ENCODE measurements at places on chromosomes 5 and 9.

- DNase-seq, result no peak
These were observed 85.0 kb downstream of the GALNT10 start for GRCh38 chr5:154275566-154275965.

- no peak for DNase-seq
These were observed 65.3 kb downstream of the CSNK1A1 start for GRCh38 chr5:149485655-149486615.

DNA sequence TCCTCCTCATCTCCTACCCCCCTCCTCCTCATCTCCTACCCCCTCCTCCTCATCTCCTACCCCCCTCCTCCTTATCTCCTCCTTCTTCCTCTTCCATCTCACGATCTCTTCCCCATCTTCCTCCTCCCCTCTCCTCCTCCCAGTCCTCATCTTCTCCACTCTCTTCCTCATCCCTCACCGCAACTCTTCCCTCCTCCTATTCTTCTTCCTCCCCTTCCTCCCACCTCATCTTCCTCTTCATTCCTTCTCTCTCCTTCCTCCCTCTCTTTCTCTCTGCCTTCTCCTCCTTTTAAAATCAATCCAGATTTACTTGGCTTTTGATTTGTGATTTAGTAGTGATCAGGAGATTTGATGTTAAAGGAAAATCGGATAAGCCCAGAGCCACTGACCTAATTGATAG, 15.0 kb upstream of the BOD1 start:
- DNase-seq, result no peak

- DNase-seq, result no peak
These were observed 122.3 kb downstream of the MARCHF11 start for GRCh38 chr5:16057277-16057676.

DNA sequence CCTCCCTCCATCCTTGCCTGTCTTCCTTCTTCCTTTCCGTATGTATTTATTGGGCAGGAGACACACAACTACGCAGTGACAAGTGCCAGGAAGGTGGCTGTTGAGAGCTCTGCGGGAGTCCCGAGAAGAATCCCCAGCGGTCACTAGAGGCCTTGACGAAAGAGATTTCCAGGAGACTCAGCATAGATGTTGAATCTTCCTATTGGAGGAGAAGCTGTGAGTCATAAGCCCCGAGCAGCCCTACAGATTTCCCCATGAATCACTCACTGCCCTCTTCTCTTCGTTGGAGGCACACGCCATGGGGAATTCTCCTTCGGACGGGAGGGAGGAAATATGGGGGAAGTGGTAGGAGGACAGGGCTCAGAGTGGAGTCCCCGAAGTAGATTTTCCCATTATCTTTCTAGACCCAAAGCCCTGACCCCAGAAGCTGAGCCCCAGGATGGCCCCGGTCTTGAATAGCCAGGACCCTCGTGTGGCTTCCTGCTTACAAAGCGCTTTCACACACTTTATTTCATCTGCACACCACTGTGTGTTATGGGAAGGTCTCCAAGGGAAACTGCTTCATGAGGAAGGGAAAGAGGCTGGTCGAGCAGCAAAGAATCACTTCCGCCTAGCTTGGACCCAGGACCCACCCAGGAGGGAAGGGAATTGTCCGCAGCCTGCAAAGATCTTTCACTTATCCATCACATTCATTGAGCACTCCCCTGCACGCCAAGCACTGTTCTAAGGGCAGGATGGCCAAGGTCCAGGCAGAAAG, 12.7 kb downstream of the DUSP1 start:
- no peak for DNase-seq

DNA sequence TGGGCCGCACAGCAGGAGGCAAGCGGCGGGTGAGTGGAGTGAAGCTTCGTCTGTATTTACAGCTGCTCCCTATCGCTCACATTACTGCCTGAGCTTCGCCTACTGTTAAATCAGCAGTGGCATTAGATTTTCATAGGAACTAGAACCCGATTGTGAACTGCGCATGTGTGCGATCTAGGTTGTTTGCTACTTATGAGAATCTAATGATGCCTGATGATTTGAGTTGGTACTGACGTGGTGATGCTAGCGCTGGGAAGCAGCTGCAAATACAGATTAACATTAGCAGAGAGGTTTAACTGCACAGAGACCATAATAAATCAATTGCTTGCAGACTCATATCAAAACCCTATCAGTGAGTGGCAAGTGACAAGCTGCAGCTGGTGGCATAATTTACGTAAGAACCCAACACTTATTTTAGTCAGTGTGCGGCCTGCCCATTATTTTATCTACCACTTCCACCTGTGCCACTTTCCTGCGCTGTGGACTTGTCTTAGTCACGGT, 133.4 kb upstream of the CDH9 start:
- DNase-seq, result no peak

DNA sequence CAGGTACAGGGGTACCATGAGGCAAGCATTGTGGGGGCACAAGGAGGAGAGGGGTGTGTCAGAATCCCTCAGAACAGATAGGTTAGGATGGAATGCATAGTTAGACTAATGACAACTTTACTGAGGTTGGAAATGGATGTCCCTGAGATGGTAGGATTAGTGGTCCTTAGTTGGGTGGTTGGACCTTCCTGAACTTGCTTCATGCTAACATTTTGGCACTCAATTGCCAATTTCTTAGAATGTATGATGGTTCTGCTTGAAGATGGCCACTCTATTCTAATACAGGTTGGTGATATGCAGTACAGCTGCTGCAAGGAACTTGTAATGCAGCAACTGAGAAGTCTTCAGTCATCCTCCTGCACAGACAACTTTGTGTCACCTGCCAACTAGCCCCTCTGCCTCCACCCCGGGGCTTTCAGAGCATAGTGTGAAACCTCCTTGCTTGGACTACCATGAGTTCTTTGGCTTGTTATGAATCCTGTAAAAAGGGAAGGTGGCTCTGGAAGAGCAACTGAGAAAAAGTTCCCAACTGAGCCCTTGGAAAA, 5.4 kb downstream of the CCNI2 start:
- no peak for DNase-seq

- no peak for DNase-seq
These were observed 54.5 kb upstream of the GARNL3 start for GRCh38 chr9:127209948-127210640.

- no peak for DNase-seq
These were observed 62.0 kb downstream of the MTX3 start for GRCh38 chr5:79929095-79929494.

DNA sequence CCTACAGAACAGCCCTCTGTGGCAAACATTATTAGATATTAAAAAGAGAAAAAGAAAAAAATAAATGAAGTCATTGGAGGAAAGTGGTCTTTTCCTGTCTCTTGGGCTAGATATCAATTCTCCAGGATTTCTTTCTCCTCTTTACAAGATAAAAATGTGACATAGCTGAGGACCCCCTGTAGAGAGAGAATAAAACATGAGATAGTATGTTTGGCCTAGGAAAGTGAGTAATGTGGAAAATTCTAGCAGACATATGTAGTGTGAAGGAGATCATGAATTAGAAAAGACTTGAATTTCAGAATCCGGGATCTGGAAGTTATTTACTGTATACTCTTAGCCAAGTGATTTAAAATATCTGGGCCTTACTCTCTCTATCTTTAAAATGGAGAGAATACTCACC, 823.1 kb downstream of the TLR4 start:
- DNase-seq, result no peak

DNA sequence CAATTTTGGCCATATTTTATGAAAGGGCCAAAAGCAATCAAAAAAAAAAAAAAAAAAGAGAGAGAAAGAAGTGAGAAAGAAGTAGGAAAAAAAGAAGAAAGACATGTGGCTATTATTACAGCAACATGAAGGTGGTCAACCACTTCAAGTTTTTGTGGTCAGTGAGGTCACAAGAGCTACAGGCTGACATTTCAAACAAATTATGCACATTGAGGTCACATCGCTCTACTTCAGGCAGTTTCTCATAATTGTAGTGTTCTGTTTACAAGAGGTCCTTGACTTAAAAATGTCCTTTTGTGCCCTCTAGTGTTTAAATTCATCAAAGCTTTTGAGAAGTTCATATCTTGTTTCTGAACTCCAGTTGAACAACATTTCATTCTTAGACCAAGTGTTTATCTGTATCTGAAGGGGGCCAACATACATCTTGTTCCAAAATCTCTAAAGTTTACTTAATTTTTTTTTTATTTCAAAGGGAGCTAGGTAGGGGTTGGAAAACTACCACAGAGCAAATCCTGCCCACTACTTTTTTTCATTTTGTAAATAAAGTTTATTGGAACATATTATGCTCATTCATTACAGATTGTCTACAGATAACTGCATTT, 513.1 kb downstream of the PDE4D start:
- no peak for DNase-seq

DNA sequence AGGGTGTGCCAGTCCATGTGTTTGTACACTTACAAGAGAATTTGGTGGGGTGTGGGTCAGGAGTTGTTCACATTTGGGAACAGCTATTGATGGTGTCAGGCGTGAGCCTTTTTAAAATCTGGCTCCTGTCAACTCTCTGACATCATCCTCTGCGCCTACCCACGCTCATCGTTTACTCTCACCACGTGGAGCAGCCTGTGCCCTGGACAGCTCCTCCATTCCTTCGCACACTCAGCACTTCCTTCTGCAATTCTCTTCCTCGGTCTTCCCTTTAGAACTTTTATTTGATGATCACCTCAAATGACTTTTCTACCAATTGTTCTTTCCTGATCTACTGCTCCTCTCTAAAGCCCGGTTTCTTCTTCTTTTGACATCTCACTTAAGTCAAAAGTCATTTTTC, 42.1 kb upstream of the GNAQ start:
- no peak for DNase-seq

DNA sequence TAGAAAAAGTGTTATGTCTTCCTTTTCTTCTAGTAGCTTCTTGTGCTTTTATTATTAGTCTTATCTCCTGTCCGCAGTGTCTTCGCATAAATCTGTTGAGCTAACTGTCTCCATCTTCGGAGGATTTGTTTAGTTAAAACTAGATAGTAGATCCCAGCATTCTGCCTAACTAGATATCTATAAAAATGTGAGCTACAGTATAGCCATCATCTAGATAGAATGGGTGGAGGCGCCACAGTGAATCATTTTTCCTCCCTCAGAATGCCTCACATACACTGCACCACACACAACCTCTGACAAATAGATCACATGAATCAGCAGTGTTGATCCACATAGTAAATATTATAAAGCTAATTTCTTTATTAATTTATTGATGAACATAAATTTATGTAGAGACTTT, 220.3 kb upstream of the GAS1 start:
- no peak for DNase-seq

All from effector CD8-positive, alpha-beta T cell (primary cell).